ENCODE measurements at places on chromosomes 4 and X. TPM values are rescaled to one million over a fixed set of nuclear protein-coding genes. Genes with fewer than 3 reads are reported as not detected.

- DNase-seq: no peak
Observed at GRCh38 chrX:7145454-7145853, 2.1 kb upstream of the STS start.

Gene FMR1
- total RNA-seq: 33.5 TPM

GRCh38 chr4:41873380-41874295 lies 61.6 kb upstream of the TMEM33 start:
- no peak for DNase-seq

DNA sequence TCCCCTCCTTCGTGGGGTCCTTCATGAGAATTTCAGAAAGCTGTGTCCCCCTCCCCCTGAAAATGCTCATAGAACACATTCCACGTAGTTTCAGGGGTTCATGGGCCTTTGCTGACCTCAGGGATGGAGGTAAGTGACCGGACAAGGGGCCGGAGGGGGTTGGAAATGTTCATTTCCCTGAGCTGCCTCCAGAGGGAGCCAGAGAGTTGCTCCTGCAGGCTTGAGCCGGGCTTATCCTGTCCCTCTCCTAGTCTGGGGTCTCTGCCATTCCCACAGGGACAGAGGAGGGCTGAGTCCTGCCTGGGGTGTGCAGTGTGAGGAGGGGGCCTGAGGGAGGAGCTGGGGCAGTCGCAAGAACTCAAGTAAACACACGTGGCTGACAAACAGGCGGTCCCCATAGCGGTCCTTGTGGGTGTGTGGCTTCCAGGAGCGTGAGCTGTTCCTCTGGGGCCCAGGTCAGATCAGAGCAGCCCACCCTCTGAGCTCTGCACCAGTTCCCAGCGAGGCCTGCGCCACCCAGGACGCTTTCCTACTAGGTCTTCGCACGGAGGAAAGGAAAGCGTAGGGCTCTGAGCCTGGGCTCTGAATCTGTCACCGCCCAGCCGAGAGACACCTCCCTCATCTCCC lies 62.5 kb downstream of the WFS1 start:
- peak; percentile 65 for DNase-seq

DNA sequence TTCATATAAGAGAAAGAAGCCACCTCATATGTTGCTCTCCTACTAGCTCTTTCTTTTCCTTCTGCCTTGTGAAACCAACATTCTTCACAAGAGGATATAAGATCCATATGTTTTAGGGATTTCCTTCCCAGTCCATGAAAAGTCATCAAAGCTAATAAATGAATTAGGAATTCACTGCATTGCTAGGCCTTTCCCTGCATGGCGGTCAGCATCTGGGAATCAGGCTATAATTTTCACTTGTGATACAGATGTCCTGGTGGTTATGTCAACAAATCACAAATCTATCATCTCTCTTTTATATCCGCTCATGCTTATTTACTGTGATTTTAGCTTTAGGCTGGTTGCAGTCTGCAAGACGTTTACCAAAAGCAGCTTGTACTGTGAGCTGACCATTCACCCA lies 510.0 kb downstream of the NLGN4X start:
- DNase-seq: no peak

GRCh38 chr4:110055158-110055768 lies 142.6 kb downstream of the EGF start:
- peak; percentile 39 for DNase-seq

Gene DACH2
- not detected for total RNA-seq

DNA sequence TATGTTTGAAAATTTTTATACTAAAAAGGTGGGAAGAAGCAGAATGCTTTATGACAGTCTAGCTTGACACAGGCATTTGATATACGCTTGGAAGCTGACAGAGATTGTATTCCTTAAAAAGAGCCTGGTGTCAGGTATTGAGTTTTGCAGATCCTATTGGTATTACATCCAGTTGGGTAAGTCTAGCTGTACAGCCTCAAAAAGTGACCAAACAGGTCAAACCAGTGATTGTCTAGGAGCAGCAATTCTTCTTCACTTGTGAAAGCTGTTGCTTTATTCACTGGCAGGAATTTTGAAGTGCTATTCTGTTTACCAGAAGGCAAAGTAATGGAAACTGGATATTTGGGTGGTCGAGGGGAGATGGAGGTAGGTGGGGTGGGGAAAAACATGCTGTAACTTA lies 77.5 kb downstream of the UCHL1 start:
- no peak for DNase-seq

DNA sequence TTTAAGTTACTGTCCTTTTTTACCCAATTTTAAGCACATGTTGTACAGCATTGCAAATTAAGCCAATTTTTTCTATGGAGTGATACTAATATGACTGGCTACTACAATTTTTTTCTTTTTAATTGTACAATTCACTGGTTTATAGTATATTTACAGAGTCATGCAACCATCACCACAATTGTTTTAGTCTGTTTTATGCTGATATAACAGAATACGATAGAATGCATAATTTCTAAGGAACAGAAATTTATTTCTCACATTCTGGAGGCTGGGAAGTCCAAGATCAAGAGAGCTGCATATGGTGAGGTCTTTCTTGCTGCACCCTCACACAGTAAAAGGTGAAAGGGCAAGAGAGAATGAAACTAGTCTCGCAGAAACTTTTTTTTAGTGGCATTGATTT lies 125.3 kb downstream of the GLUD2 start:
- DNase-seq: no peak

DNA sequence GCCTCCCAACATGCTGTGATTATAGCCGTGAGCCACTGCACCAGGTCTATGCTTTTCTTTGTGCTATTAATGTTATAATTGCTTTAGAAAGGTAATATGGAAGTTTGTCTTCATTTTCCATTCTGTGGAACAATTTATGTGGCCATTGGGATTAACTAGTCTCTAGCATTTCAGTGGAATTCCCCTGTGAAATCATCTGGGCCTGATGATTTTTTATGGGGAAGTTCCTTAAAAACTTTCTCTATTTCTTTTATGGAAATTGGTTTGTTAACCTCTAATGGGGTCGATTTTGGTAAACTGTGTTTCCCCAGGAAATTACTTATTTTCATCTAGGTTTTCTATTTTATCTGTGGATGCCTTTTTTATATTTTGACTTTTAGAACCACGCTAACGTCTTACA lies 11.3 kb downstream of the TIMP1 start:
- no peak for DNase-seq

DNA sequence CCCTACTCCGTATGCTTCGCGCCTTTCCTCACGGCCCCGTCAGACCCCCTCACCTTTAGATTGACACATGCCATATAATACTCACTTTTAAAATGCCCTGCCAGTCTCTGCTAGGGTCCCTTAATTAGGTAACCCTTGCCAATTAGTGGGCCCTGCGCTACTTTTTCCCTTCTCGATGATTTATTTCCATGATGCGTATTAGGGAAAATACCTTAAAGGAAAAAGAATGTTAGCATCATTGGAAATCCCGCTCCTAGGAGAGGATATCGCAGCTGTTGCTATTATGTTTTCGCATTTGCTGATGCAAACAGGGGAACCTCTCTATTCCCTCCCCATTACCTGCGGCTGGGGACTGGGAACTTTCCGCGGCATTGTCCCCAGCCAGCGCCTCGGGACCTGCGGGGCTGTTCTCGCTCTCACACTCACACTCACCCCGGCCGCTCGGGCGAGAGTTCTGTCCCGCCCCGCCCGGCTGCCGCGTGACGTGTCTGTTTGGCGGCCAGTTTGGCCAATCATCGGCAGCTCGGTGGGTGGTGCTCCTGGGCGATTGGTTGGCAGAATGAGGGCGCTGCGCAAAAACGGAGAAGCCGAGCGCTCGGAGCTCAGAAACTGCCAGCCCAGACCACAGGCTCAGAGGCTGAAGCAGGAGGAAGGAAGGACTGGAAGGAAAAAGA lies at the start of gene PCDH10:
Gene PCDH10 (plus strand): TSS at position 605 of the 674 bp plus-strand sequence. CDS start 847 bp downstream, outside the sequence.
- peak; percentile 91 for DNase-seq

DNA sequence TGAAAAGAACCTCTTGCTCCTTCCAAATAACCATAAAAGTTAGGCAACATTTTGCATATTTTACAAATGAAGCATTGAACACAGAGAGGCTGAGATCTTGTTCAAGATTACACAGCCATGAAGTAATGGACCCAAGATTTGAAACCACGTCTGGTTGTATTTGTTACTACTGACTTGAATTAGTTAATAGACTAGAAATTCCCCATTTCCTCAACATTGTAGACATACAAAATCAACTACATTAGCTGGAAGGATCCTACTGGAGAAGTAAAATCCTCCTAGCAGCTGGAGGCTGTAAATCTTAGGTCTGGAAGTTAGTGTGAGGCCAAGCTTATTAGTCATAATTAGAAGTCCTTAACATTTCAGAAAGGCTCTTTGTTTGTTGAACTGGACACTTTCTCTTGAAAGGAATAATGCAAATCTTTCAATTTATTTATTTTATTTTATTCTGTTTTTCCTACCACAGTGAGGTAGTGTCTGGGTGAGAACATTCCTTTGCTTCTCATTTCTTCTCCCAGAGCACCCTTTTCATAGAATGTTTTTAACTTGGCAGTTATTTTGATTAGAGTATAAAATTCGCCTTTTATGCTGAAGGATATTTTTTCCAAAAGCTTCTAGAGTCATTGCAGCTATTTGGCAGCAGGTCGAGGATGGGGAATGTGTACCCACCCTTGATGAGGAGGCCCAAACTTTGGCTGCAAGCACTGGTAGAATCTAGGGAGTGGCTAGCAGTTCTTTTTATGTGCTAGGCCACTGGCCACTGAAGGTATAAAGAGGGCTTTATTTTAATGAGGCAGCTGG lies 62.0 kb upstream of the CLNK start:
- no peak for DNase-seq

DNA sequence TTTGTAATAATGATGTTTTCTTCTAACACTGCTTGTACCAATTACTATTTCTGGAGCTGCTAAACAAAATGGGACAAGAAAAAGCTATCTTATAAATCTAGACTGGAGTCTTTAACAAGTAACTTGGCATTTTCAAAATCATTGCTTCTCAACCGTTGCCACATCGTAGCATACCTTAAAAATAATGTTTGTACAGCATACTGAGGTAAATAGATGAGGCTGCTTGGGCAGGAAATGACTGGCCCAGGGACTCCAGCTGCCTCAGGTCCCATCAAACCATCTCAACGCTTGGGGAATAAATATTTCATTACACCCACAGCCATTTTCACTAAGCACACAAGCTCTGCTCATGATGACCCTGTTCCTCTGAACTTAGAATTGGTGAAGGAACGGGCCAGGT lies 115.1 kb downstream of the SPANXA1 start:
- DNase-seq: peak; percentile 7

DNA sequence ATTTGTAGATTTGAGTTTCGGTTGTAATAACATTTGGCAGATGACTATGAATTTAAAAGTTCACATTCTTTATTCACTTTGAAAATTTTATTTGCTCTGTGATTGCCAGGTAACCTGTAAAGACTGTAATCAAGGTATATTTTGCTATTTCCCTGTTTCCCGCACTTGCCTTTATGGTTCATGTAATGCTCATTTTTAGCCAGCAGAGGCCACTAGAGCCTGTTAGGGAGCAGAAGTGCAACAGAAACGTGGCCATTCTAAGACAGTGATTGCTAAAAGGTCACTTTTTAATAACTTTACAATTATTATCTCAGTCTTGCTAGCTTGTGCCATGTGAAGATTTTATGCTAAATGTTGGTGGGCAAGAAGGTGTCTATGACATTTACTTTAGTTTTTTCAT lies 12.4 kb downstream of the YIPF6 start:
- peak; percentile 64 for DNase-seq

Gene ZMAT1
- total RNA-seq: 1.3 TPM

DNA sequence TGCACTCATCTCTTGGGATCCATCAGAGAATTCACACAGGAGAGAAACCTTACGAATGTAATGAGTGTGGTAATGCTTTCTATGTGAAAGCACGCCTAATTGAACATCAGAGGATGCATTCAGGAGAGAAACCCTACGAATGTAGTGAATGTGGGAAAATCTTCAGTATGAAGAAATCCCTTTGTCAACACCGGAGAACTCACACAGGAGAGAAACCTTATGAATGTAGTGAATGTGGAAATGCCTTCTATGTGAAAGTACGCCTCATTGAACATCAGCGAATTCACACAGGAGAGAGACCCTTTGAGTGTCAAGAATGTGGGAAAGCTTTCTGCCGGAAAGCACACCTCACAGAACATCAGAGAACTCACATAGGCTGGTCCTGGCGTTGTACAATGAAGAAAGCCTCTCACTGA lies 42.8 kb downstream of the ZNF157 start:
- no peak for DNase-seq

Gene GUCY1B1
- total RNA-seq: 6.3 TPM

Gene RNF212
- 0.85 TPM for total RNA-seq

- DNase-seq: no peak
Observed at GRCh38 chr4:87840149-87840548, 7.4 kb downstream of the MEPE start.

Gene FGG
- total RNA-seq: 0.19 TPM
